Stimulated activated CD4-positive, alpha-beta T cell treated with anti-CD3 and anti-CD28 coated beads, Interleukin-12 subunit alpha, Interleukin-12 subunit beta, amount 100 ng/mL, for 24 hours (primary cell): ENCODE measurements at places on chromosomes 3 and 15.

GRCh38 chr15:64970698-64971097 lies 19.0 kb downstream of the SPG21 start:
- DNase-seq, result no peak

DNA sequence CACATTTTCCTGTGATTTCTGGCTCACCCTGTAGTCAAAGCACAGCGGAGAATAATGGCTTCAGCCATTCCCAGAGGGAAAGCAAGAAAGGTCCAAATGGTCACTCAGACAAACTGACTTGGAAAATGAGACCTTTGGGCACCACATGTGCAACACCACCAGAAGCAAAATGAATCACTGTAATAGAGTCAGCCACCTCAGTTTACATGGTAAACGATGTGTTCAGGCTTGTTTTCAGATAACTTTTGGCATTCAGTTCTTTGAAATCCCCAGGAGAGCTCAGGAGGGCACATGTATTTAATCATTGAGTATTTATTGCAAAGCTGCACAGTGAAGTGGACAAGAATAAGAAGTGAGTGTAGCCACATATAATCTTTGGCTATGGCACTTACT lies 38.4 kb upstream of the ALCAM start:
- no peak for DNase-seq

DNA sequence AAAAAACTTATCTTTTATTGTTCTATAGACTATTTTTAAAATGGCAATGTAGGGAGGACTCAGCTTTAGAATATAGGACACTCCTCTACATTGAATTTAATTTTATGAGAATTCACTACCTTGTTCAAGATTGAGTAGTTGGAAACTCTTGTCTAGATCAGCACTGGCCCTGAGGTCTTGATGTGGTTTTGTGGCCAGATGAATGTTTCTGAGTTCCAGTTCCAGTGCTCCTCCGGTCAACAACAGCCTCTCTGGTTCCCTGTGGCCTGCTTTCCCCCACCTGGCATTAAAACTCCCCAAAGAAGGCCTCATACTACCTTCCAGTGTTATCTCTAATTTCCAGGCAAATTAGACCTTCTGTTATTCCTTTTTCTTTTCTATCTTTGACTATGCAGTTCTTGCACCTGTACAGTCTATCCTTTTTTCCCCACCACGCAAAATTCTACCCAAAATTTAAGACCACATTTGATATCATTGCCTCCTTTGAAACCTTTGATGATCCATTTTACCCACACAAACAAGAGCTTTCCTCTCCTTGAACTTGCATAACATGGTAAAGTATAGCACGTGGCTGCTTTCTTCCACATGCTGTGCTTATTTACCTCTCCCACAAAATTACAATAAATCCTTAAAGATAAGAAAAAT lies 9.6 kb upstream of the ANP32A start:
- no peak for DNase-seq

DNA sequence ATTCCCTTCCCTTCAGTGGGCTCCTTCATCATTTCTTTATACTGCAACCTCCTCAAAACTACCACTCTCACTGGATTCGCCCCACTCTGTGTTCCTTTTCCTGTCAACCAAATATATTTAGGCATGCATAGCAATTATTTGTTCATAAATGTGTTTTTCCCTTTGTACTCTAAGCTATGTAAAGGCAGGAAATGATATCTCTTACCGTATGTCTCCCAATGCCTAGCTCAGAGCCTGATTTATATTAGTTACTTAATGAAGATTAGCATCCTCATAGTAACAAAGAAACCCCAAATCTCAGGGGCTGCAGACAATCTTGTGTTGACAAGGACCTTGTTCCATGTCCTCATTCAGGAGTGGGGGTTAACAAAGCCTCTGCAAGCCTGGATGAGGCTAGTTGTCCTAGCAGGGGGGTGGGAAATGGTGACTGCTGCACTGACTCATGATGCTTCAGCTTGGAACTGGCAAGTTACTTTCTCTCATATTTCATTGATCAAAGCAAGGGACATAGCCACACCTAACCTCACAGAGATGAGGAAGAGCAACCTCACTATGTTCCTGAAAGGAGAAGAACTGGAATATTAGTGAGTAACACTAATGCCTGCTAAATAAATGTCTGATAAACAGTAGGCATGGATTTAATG lies 15.2 kb downstream of the PHLDB2 start:
- no peak for DNase-seq

DNA sequence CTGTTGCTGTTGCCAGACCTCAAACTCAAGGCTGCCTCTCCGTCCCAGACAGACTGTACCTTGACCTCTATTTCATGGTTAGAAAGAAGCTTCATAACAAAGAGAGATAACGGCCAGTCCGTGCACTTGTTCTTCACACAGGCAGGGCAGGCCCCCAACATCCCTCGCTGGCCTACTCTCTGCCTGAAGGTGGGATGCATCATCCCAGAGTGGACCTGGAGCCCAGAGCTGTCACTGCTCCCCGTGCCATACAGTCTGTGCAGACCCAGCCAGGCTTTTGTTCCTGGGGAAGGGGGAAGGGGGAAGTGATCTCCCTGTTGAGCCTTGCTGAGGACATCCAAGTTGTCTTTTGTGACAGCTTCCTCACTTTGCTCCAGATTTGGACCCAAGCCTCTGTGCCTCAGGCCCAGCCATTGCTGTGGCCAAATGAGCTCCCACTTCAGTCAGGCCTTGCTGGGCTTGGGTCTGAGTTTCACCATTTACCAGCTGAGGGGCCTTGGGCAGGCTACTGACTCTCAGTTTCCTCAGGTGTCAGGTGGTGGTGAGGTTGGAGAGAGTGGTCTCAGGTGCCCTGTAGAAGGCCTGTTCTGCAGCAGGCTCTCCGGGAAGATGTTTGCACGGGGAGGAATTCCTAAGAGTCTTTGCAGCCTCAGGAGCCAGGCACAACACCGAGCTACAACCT lies 141.6 kb downstream of the DNAJB8 start:
- DNase-seq, result no peak

DNA sequence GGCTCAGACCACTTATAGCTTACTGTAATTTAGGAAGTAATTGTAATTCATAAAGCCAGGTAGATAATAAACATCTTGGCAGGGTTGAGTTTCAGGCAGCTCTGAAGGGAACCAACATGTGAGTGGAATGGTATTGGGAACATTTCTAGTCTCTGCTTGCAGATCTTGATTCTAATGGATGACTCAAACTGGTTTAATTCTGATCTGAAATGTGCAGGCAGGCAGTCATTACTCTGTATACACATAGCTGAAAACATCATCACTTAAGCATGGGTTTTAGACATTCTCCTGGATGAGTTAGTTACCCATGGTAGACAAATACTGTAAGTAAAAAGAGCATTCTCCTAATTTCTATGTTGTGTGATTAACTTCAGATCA lies 317.0 kb upstream of the TPRG1 start:
- no peak for DNase-seq

- DNase-seq, result no peak
Observed at GRCh38 chr15:70339571-70340493, 242.1 kb upstream of the TLE3 start.

GRCh38 chr15:25249236-25250010 lies 189.4 kb downstream of the UBE3A start:
- no peak for DNase-seq

DNA sequence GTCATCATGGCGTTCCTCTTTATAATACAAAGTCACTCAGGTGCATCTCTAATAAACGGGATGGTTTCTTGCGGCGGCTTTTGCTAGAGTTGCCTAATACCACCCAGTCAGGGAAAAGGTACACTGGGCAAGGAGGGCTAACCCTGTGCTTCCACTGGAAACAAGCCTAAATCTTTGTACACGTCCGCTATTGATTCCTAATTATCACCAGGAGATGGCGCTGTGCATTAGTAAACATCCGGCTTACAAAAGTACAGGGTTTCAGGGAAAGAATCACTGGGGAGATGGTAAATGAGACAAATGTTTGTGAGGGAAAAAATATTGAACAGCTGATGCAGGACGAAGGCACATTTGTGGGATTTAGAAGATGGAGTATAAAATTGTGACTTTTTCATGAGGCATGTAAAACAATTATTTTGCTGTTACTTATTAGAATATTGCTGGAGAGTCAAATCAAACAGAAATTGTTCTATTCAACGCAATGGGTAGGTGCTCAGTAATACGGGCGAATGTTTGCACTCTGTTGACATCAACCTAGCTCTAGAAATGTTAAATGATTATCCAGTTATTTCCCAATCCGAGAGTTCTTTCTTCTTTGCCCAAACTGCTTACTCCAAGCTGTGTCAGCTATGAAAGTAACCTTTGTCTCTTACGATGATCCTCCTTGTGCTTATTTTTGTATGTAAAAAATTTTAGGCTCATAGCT lies 50.6 kb downstream of the GMNC start:
- DNase-seq, result peak; percentile 1

GRCh38 chr15:56598991-56599390 lies 134.1 kb upstream of the MNS1 start:
- DNase-seq, result no peak

- DNase-seq, result no peak
Observed at GRCh38 chr15:74380361-74381189, 13.1 kb upstream of the CYP11A1 start.

DNA sequence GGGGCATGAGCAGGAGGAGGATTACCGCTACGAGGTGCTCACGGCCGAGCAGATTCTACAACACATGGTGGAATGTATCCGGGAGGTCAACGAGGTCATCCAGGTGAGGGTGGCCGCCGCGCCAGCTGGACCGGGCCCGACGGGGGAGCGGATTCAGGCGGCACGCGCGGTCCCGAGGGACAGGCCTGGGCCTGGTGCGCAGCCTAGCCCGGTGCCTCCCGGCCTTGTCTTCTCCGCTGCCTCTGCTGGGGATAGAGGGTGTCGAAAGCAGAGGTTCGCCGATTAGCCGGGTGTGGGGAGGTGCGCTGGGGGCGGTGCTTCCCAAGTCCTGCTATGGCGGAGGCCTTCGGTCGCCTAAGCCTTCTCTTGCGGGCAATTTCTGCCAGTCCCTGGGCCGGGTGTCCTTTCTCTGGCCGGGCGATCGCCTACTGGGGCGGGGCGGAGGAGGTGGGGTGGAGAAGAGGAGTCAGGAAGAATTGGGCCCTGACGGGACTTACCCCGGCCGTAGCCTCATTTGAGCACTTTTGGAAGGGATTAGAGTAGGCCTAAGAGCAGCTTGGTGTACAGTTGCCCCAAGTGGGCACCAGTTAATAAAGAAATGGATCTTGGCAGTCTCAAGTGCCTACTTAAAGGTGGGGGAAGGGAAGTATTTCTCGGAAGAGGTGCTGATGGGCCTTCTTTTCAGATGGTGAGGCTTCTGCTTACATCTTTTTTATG lies 940 bp downstream of the ARIH1 start:
- DNase-seq, result peak; percentile 65

DNA sequence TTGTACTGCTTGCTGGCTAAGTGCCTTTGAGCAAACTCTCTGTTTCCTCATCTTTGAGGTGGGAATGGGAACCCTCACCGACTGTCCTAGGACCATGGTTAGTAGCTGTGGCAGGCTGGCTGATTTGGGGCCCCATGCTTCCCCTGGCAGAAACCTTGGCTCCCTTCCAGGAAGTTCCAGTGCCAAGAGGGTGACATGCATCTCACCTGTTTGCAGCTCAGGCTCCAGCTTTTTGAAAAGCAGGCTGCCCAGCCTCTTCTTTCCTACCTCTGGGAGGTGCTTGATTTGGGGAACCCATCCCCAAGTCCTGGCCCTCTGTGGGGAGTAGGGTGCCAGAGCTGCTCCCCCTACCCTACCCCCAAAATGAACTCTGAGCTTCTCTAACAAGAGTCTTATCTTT lies 50.8 kb downstream of the RAB11A start:
- DNase-seq, result no peak

DNA sequence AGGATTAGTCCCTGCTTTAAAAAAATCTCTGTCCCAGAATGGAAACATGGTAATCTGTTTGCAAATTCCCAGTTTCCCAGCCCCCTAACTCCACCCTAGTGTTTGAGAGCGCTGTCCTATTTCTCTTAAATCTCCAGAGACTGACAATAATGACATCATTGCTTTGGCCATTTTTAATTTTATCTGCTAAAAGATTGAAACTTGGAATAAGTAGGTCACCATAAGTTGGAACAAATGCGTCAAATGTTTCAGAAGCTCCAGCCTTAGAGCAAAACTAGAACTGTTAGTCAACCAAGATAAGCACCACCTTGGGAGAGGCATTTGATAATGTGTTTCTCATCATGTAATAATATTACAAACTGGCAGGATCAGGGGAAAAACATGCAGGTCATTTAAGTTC lies 25.7 kb upstream of the MB21D2 start:
- no peak for DNase-seq

DNA sequence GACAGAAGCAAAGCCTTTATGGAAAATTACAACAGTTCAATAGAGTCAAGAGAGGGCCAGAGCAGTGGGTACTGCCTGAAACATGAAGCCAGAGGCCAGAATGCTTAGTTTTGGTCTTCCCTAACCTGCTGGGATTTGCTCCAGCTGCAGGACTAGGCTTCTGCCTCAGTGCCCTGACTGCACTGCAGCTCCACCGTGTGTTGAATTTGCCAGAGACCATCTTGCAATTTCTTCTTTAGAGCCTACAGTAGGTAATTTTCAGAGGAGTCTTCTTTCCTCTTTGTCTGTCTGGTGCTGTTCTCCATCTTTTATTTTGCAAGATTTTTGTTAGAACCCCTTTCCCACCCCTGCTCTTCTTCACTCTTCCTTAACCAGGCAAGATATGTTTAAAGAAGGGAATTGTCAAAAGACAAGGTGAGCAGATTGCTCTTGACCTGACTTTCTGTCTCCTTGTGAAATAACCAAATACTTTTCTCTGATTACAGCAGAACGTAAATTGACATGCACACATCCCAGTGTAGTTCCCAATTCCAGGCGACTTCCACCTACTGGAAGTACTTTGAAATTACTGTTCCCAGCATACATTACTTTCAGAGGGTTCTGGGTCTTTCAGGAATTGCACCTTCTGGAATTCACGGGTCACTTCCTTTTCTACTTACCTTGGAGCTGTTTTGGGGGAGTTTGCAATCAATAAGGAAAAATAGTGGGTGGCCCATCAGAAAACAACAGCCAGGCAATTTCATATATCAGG lies 161.2 kb downstream of the MINAR1 start:
- no peak for DNase-seq

GRCh38 chr15:45122719-45123118 lies 7.0 kb downstream of the DUOXA1 start:
- no peak for DNase-seq

DNA sequence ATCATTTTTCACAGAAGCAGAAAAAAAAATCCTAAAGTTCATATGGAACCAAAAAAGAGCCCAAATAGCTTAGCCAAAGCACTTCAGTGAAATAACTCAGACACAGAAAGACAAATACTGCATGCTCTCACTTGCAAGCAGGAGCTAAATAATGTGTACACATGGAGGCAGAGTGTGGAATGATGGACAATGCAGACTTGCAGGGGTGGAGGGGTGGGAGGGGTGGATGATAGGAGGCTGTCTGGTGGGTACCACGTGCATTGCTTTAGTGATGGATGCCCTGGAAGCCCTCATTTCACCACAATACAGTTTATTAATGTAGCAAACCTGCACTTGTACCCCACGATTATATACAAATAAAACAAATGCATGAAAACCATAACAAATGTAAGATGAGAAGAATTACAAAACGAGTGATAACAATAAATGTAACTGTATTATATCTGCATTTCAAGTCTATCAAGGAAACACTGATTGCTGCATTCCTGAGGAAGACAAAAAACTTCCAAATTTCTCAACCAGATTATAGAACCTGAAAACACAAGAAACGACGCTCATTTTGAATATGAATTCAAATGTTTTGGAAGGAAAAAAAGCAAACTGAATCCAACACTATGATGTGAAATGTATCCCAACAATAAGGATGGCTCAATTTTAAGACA lies 96.5 kb downstream of the DLG1 start:
- no peak for DNase-seq

- DNase-seq, result no peak
Observed at GRCh38 chr3:56862352-56863062, 60.8 kb upstream of the ARHGEF3 start.

- no peak for DNase-seq
Observed at GRCh38 chr3:69750549-69750948, 11.3 kb downstream of the MITF start.

GRCh38 chr3:11322931-11323330 lies 50.7 kb downstream of the ATG7 start:
- DNase-seq, result no peak
